ENCODE measurements at places on chromosomes 2 and 18.

- no peak for DNase-seq
Measured at GRCh38 chr2:7880566-7880965, 801.3 kb upstream of the ID2 start.

- DNase-seq, result no peak
Measured at GRCh38 chr2:123493687-123494086, 531.4 kb upstream of the CNTNAP5 start.

GRCh38 chr2:46232860-46233259 lies 64.3 kb upstream of the EPAS1 start:
- DNase-seq, result no peak

DNA sequence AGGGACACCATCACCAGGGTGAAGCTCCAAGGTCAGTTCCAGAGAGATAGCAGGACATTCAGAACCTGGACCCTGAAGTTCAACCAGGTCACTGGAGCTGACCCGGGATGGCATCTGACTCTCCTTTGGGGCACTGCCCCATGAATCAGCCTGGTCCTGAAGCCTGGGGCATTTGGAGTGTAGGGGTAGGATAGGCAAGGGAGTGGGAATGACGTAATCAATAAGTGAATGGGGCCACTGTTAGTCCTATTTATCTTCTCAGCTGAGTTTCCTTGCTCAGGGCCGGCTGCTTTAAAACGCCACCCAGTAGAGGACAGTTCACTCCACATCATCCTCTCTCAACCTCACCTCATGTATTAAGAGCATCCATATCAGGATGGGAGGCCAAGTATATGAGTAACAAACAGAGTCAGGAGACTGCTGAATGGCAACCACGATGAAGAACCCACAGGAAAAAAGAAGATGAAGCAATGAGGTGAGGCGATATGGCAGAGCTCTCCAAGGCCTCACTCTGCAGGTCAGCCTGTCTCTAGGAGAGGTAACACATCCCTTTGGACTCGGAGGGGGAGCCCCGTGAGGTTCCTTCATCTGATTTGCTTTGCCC lies 1.8 kb upstream of the RFX8 start:
- no peak for DNase-seq

- no peak for DNase-seq
Measured at GRCh38 chr2:215347878-215348277, 36.0 kb downstream of the ATIC start.

- no peak for DNase-seq
Measured at GRCh38 chr2:53670331-53670730, 97.3 kb upstream of the CHAC2 start.

- peak; percentile 50 for DNase-seq
Measured at GRCh38 chr2:60555066-60555782, 1.8 kb upstream of the BCL11A start.

DNA sequence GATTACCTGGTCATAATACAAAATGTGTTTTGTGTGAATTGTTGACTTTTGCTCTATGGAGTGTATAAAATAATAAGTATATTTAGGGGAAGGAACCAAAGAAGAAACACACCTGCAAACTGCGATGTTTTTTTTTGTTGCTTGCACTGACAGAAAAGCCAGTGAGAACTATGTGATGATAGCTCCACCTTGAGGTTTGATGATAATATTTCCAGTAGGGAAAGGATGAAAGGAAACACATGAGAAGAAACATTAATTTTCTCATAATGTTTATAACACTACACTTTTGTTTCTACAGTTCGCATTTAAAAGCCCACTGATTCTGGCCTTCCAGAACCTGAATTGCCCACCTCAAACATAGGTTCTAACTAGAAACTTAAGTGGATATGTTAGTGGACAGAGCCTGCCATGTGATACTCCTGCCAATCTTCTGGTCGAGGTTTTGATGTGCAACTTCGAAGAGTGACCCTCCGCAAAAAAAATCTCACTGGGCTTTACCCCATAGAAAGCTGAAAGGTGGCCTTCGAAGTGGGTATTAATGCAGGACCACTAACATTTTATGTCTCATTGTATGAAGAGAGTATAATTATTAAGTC lies 476.4 kb upstream of the SPHKAP start:
- no peak for DNase-seq

GRCh38 chr18:63887424-63887823 lies at the start of gene SERPINB2:
TSS of gene SERPINB2 (plus strand) at chr18:63887705. CDS start at chr18:63891445, 3,740 bp downstream.
- no peak for DNase-seq

DNA sequence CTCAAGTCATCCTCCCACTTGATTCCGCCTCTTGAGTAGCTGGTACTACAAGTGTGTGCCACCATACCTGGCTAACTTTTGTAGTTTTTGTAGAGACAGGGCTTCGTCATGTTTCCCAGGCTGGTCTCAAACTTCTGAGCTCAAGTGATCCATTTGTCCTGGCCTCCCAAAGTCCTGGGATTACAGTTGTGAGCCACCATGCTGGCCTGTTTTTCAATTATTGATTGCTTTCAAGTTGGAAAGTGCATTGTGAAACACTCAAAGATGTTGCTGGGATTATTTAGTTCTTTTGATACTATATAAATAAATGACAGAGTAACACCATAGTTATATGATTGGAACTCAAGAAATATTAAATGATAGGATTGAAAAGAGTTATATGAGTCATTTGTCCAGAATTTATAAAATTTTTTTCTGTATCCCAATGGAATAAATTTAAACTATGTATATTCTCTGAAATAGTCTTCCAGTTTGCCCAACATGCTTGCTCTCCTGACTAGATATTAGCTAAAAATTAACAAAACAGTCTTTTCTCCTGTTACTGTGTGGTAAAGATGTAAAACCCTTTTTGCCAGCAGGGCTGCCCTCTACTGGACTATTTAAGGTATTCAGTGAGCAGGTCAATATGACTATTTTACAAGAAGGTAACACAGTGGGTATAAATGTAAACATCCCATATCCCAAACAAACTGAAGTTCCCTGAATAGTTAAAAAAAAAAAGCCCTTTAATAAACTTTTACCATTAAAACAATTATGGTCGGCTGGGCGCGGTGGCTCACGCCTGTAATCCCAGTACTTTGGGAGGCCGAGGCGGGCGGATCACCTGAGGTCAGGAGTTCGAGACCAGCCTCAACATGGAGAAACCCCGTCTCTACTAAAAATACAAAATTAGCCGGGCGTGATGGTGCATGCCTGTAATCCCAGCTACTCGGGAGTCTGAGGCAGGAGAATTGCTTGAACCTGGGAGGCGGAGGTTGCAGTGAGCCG lies 42.7 kb downstream of the ACSL3 start:
- peak; percentile 16 for DNase-seq

DNA sequence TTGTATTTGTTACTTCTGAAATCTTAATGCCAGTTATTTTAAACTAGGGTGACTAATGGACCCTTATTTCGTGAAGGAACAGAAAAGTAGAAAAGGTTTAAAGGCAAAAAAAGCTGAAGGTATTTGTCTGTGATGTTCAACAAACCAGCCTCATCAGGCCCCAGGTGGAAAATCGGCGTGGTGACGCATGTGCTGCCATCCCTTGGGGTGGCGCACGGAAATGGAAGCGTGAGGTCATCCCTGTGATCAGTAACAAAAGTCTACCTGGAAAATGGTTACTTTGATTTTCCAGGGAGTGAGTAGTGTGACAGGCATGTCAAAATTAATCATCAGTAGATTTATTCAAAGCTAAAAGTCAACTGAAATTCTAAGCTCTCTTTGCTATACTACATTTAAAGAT lies 313.2 kb downstream of the GBX2 start:
- no peak for DNase-seq

DNA sequence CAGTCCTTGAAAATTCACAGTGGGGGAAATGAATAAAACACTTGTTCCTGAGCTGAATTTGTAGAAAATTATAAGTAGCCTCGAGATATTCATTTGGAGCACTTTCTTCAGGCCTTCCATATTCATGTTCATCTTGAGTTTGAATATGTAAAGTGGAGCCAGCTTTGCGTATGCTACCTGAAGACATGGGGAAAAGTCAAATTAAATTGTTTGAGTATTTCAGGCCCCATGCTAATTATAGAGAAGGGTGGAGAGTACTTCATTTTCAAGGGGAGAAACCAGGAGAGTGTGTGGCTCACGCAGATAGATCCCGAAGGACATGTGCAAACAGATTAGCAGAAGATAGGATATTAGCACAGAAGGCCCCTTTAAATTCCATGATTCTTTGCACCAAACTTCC lies 7.7 kb downstream of the RPRM start:
- DNase-seq, result no peak

- DNase-seq, result no peak
Measured at GRCh38 chr2:227877421-227878310, 6.2 kb downstream of the DAW1 start.

DNA sequence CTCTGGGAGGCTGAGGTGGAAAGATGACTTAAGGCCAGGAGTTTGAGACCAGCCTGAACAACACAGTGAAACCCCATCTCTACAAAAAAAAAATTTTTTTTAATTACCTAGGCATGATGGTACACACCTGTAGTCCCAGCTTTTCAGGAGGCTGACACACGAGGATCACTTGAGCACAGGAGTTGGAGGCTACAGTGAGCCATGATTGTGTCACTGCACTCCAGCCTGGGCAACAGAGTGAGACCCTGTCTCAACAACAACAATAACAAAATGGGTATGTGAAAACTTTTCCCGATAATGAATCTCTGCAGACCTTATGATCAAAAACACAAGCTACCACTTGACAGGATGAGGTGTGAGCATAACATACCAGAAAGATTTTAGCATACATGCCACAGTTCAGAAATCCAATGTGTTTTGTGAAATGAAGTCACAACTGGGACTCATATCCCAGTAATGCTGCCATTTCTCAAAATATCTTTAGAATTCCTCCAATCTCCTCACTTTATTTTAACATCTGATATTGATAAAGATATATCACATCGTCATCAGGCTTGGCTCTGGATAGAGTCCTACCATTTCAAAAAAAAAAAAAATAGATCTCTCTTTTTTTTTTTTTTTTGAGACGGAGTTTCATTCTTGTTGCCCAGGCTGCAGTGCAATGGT lies 74.0 kb upstream of the PELI1 start:
- DNase-seq, result no peak

- DNase-seq, result no peak
Measured at GRCh38 chr18:22471546-22472131, 53.9 kb upstream of the CTAGE1 start.

DNA sequence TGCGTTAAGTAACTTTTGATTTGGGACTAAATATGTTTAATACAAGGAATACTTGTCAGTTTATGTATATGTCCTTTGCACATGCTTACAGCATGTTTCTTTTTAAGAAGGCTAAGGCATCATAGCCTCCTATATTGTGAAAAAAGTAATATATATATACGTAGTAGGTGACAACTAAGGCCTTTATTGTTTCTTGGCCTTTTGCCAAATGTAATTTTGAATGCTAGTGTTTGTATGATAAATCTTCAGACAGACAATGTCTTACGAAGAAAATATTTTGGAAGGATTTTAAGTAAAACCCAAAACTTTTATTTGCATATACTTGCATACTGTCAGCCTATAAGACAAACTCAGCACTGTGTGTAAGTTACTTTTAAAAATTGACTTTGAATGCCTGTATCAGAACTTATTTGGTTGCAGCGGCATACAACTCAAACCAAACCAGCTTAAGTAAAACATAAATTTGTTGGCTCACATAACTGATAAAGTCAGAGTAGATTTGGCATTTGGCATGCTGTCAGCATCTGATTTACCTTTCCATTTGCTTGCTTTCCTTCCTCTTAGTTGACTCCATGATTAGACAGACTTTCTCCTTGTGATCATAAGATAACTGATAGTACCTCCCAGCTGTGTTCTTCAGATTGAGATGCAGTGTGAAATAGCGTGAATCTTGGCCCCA lies 24.4 kb downstream of the UBE2E3 start:
- DNase-seq, result no peak

DNA sequence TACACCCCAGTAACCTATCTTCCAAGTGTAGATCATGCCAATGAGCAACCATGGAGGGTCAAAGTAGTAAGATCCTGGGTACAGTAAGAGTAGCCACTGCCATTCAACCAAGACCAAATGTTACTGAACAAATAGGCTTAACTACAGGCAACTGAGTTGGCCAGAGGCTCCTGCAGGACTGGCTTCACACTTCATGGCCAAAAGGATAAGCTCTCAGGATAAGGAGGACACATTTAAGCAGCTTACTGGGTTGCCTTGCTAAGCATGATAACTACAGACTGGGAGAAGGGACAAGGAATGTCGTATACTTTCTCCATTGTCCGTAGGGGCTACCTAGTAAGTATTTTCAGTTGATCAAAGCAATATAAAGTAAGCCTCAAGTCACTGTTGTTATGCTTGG lies 174.7 kb downstream of the INO80D start:
- no peak for DNase-seq

GRCh38 chr18:44725300-44726058 lies 44.8 kb downstream of the SETBP1 start:
- peak; percentile 40 for DNase-seq

DNA sequence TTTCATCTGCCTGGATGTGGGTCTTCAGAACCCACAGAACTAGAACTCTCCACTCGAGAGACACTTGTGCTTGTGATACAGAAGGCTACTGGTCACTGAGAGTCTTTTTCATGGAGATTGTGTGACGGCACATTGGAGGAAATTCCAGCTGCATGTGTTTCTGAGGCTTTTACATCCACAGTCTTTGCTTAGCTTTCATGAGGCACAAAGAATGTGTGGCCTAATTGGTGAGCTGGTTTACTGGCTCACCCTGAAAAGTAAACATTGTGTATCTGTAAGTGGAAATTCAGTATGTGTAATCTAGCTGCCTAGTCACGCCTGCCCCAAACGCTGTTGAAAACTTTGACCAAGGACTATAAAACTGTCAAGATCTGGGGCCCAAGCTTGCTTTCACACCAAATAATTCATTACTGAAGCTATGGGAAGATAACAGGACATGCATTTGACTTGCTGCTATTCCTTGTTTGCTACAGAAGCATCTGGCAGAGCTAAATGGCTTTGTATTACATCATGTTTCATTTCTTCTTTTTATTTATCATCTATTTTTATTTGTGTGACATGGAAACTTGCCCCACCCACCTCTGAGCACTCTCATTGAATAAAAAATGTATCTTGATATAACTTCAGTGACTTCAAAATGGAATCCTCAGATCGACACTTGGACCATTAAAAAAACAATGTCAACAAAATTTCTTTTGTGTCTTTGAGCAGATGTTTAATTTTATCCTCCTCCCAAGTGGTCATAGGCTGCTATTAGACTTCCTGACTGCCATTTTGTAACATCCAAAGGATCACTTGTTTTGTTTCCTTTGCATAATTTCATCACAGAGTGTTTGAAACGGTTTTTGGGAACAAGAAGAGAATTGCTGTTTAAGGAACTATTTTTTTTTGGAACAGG lies 80.2 kb downstream of the EFEMP1 start:
- no peak for DNase-seq

DNA sequence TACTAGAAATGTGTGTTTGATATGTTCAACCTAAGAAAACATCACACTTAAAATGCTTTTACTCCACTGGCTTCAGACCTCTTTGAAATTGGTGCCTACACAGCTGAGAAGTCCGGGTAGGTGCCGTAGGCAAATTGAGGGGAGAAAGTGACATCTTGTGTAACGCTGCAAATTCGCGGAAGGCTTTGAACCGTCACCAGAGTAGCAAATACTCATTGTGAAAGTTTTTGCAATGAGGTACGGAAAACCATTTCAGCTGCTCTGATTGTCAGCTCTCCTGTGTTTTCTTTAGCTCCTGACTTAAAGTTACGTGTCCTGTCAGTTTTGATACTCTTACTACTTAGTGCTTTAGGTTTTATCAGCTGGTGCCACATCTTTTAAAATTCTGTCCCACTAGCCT lies 224.5 kb downstream of the FAM210A start:
- DNase-seq, result peak; percentile 14

GRCh38 chr2:177579486-177580036 lies 187.0 kb downstream of the AGPS start:
- no peak for DNase-seq
